ENCODE measurements at places on chromosomes 1 and 21.

- DNase-seq = no peak
Measured at GRCh38 chr1:1348420-1349255, 580 bp downstream of the DVL1 start.

DNA sequence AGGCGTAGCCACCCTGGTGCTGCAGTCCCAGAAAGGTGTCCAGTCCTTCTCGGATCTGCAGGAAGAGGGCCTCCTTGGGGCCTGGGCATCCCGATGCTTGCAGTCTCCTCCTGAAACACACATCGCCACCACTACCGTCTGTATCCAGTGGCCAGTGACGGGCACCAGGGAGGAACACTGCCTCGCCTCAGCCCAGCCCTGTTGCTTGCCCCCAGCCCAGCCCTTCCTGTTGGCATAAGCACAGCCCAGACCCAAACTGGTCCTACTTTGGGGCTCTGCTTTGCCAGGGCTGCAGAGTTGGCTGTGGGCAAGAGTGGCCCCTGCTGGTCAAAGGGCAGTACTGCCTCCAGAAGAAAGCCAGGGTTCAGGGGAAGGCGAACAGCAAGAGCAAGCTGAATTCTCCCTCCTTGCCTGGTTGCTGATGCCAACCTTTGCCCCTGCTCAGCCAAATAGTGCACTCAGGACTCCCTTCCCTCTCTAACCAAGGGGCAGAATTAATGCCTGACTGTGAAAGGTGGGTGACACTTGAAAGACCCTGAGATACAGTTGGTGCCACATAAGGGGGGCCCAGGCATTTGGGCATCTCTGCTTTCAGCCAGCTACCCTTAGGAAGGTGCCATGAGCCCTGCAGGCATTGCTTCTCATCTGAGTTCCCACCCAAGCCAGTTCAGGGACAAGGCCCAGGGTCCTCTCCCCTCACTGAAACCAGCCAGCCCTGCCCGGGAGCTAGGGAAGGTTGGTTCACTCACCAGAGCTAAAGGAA is 11.1 kb upstream of the ARHGEF2 start:
- DNase-seq = peak; percentile 61

- DNase-seq = no peak
Measured at GRCh38 chr1:44672961-44673674, 1.2 kb downstream of the TMEM53 start.

GRCh38 chr1:207805841-207806421 is 54.1 kb downstream of the CD46 start:
- no peak for DNase-seq

- DNase-seq = no peak
Measured at GRCh38 chr1:36560621-36561360, 78.1 kb upstream of the CSF3R start.

DNA sequence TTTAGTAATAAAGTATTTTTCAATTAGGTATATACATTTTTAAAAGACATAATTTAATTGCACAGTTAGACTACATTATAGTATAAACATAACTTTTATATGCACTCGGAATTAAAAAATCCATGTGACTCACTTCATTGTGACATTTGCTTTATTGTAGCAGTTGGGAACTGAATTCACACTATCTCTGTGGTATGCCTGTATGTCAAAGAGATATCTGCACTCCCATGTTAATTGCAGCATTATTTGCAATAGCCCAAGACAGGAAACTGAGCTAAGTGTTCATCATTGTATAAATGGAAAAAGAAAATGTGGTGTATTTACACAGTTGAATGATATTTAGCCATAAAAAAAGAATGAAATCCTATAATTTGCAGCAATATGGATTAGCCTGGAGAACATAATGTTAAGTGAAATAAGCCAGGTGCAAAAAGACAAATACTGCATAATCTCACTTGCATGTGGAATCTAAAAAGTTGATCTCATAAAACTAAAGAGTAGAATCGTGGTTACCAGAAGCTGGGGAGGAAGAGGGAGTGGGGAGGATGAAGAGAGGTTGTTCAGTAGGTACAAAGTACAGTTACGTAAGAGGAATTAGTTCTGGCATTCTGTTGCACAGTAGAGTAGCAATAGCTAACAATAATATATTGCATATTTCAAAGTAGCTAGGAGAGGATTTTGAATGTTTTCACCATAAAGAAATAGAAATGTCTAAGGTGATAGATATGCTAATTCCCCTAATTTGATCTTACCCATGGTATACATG is 64.8 kb downstream of the DPT start:
- no peak for DNase-seq

GRCh38 chr1:90782046-90782445 is 64.9 kb upstream of the BARHL2 start:
- DNase-seq = no peak

Measured in stimulated activated CD4-positive, alpha-beta T cell treated with anti-CD3 and anti-CD28 coated beads, Interleukin-1b, Interleukin-23, amount 100 ng/mL, for 1 hour (primary cell).